ENCODE measurements at places on chromosomes 3 and 15.

DNA sequence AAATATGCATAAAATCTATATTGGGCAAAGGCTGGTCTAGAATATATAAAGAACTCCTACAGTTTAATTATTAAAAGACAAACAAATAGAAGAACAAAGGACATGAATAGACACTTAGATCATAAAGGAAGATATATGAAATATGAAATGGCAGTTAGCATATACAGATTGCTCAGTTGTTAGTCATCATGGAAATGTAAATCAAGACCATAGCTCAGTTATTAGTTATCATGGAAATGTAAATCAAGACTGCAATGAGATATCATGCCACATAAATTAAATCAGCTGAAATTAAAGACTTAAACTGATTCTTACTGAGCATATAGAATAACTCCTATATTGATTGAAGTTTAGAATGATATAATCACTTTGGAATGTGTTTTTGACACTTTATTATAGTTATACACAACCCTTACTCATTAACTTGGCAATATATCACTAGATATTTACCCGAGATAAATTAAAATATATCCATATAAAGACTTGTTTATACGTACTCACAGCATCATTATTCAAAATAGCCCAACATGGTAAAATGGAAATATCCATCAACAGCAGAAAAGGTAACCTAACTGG lies 45.2 kb upstream of the GOLGA8B start:
- no peak for DNase-seq

DNA sequence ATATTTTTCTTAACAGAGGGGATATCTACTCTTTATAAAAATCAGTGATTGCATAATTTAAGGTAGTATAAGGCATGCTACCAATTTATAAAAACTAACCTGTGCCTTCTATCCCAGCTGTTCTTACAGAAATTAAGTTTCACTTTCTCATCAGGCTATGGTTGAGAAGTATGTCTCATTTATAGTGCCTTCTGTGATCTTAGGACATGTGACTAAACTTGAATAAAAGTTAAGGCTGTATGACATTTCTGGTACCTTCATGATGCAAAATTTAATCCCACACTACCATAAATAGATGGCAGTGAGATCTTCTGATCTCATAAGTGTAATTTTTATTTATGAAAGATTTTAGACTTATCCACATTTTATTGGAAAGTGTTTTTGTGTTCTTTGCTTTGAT lies 12.6 kb downstream of the TIPARP start:
- no peak for DNase-seq

GRCh38 chr15:101723171-101723873 lies 951 bp downstream of the TARS3 start:
- peak; percentile 19 for DNase-seq

GRCh38 chr3:15805756-15806266 lies 8.0 kb upstream of the ANKRD28 start:
- no peak for DNase-seq

DNA sequence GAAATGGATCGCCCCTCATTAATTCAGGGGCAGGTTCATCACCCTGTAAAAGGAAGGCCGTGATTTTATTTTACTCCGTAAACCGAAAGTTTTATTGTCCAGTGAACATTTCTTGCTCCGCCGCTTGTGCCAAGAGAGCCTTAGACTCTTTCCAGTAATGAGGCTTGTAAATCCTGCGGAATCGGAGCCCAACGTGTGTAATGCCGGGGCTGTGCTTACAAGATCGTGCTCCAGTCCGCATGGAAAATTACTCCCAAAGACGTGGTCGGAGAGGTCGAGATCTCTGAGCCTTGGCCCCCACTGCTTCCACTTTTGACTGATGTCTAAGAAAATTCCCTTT lies 649 bp upstream of the PLOD2 start:
- DNase-seq: no peak

DNA sequence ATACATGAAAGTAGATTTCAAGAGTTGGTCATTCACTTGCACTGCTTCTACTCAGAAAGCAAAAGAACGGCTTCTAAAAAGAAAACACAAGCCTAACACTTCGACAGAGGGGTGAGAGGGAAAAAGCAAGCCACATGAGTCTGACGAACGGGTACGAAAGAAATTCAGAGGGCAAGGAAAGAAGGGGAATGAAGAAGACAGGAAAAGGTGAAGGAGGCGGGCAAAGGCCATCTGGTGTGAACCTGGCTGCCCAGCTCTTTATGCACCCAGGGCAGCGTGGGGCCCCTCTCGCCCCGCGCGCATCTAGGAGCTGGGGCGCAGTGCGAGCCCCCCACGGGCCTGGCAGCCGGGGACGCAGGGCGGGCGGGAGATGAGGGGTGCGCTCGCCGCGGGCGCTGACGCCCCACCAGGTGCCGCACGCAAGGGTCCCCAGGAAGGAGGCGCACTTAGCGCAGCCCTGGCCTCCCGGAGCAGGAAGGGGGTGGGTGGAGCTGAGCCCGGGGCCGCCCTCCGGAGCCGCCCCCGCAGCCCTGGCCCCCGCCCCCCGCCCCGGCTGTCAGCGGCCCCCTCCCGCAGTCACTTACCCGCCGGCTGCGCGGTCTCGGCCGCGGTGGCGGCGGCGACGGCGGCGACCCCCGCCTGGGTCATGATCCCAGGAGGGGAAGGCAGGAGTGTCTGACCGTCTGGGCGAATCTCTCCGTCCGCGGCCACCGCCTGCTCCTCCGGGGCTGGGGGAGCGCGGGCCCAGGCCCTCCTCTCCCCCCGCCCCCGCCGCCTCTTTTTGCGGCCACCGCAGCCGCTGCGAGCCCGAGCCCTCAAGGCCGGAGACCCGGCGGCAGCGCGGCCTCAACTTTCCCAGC lies at the start of gene USF3:
USF3 (minus strand) TSS at position 857 of the 860 bp plus-strand sequence. CDS start 21,764 bp downstream, outside the sequence.
- peak; percentile 30 for DNase-seq

GRCh38 chr15:60326343-60326742 lies 71.4 kb downstream of the ANXA2 start:
- no peak for DNase-seq
